ENCODE measurements at places on chromosomes 7 and 10.

DNA sequence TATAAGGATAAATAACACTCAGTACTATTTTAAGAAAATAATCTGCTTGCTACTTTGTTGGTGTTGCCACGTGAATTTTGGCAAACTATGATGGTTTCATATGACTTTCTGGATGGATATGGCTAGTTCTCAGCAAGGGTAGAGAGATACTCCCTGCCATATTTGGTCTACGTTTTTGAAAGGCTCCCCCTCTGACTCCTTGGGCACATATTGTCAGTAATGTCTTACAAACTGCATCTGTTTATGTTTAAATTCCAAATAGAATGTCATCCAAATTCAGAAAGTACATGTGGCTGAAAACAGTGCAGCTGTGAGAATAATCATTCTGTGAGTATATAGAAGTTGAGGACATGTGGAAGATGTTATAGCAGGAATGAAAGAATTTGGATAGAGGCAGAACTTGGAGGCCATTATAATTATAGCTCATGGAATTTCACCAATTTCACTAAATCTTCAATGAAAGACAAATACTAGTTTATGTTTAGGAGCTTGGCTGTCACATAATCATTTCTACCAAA, 107.8 kb downstream of the SRI start:
- DNase-seq, result no peak

GRCh38 chr7:24786941-24787340, 29.7 kb upstream of the GSDME start:
- no peak for DNase-seq

DNA sequence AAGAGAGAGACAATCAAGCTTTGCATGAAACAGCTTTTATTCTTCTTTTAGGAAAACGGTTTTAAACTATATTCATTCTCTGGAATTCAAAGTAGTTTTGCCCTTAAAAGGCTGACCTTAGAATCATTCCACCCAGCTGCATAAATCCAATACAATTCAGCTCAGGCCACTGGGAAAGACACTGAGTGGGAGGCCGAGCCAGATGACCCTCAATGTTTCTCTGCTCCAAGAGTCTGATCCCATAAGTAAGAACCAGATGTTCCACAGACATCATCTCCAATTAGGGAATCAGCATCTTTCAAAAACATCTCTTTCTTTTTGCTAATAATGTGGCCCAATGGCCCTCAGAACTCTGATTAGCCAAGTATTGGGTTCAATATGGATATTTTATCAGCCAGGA, 26.1 kb downstream of the CREB3L2 start:
- DNase-seq, result no peak

GRCh38 chr7:21028599-21028998, 241.9 kb upstream of the SP8 start:
- DNase-seq, result no peak

GRCh38 chr7:72321081-72321480, 91.1 kb downstream of the CALN1 start:
- no peak for DNase-seq

DNA sequence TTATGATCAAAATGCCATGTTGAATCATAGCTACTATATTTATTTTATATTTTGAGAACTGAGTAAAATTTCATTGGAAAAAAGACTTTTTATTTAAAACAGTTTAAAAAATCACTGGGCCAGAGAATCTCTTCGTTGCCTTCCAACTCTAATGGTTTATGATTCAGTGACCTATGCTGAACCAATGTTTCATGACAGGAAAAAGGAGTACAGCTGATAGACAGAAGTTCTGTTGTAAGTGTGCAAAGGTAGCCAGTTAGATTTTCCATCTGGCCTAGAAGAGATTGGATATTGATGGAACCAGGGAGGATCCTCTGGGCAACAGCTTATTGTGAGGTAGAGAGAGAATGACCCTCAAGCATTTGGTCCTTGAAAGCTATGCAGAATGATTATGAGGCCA, 745.8 kb downstream of the SUGCT start:
- no peak for DNase-seq

DNA sequence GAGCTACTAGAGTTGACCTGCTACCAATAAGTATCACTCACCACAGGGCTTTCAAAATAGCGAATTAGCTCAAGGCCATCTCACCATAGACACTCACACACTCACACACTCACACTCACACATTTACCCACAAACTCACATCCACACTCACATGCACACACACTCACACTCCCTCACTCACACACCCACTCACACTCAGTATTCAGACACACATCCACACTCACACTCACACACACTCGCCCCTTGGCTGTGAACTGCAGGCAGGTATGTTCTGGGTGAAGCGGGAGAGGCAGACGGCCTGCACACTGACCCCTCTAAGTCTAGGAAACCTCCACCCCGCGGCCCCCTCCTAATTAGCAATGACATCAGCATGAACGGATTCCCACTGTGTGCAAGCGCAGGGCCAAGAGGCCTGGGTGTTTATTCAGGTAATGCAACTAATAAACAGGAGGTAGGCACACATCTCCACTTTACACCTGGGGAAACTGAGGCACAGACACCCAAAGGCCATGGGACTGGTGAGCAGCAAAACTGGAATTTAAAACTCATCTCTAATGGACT, 94.6 kb downstream of the ADARB2 start:
- DNase-seq, result no peak

GRCh38 chr10:20007426-20007825, 191.2 kb downstream of the PLXDC2 start:
- DNase-seq, result no peak

DNA sequence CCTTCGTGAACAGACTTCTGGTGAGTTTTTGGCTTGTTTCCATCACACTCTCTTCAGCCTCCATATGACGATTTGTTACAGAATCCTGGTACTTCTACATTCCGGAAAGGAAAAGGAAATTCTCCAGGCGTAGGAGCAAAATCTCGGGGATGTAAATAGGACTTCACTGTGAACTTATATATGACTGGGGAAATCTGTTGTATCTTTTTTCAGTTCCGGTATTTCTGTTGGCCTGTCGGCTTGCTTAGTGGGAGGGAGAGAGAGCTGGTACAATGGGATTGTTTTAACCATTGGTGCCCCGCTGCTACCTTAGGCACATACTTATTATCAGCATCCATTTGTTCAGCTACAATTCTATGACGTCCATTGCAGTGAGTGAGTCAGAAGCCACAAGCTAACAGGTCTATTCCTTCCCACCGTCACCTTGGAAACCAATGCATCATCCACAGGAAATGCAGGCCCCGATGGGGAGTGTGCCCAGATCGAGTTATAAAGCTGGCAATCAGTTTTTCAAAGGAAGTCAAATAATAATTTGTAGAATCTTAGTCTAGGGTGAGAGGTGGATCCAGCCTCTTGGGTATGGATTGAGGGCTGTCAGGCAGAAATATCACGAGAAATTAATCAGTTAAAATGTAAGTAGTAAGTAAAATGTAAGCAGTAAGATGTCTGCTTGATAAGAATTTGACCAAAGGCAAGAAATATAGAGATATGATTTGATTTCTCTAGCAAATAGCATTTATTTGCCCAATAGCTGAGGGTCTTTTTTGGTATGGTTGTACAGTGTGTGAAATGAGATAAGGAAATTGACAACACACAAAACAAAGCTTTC, 92.0 kb upstream of the MKLN1 start:
- DNase-seq, result no peak

- no peak for DNase-seq
Observed at GRCh38 chr10:30830315-30831230, 201.0 kb upstream of the LYZL2 start.

DNA sequence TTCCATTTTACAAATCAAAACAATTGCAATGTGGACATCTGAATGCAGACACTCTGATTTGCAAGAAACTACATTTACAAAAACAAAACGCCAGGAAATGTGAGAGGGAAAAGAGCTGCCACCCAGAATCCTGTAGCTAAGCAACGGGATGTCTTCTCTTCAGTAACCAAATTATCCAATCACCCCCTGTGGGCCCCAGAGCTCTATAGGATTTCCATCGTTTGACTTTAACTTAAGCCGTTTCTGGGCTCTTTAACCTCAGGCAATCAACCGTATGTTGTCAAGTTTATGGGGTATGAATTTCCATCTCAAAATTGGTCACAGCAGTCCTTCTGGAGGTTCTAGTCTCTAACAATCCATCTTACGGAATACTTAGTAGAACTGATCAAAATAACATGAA, 240.5 kb downstream of the ETV1 start:
- DNase-seq, result no peak

DNA sequence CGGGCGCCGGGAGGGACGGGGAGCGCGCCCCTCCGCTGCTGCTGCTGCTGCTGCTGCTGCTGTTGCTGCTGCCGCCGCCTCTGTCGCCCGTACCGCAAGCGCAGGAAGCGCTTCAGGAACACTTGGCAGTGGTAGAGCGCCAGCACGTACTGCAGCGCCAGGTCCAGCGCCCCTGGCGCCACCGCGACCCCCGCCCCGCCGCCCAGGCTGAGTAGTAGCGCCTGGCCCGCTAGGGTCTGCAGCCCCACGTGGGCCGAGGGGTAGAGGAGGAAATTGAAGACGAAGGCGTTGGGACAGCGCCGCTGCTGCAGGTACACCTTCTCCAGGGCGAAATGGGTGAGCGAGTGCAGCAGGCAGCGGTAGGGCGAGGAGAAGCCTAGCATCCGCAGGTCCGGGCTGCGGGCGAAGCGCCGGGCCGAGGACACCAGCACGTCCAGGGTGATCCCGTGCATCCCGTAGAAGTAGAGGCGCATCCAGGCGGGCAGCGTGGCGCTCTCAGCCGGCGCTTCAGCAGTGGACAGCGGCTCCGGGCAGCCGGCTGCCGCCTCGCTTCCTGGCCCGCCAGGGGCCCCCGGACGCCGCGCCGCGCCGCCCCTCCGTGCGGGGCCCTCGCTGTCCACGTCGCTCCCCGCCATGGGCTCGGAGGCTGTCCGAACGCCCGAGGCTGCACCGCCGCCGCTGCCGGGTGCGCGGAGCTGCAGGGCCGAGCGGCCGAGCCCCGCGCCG, at the start of gene TMEM229A:
TSS of gene TMEM229A (minus strand) at position 699 of the 726 bp plus-strand sequence. CDS start at position 635, 64 bp downstream.
- DNase-seq, result peak; percentile 33

DNA sequence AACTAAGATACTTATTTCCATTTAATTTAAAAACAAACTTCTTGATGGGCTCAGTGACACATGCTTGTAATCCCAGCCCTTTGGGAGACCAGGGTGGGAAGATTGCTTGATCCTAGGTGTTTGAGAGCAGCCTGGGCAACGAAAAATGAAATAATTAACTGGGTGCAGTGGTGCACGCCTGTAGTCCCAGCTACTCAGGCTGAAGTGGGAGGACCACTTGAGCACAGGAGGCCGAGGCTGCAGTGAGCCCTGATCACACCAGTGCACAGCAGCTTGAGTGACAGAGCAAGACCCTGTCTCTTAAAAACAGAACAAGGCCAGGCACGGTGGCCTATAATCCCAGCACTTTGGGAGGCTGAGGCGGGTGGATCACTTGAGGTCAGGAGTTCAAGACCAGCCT, 37.4 kb downstream of the AVL9 start:
- DNase-seq, result no peak

GRCh38 chr10:5776881-5777197, 36.4 kb downstream of the GDI2 start:
- no peak for DNase-seq

DNA sequence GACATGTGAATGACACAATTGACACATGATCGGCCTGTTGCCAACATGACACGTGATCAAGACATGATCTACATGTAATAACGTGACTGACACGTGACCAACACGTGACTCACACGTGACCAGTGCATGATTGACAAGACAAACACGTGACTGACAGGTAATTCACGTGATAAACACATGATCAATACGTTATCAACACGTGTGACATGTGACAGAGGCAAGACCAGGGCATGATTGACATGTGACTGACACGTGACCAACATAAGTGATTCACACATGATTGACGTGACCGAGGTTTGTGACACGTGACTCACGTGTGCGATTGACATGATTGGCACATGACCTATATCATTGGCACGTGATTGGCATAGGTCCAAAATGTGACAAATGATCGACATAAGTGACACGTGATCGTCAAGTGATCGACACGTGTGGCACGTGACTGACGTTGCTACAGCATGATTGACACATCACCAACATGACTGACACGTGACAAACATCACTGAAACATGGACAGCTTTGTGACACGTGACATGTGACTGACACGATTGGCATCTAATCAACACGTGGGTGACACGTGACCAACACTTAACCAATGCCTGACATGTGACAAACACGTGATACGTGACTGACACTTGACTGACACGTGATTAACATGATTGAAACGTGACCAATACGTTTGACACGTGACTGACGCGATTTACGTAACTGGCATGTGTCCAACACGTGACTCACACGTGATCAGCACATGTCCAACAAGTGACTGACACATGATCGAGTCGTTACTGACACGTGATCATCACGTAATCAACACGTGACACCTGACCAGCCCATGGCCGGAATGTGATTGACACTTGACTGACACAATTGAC, 23.0 kb downstream of the CRPPA start:
- DNase-seq, result no peak

DNA sequence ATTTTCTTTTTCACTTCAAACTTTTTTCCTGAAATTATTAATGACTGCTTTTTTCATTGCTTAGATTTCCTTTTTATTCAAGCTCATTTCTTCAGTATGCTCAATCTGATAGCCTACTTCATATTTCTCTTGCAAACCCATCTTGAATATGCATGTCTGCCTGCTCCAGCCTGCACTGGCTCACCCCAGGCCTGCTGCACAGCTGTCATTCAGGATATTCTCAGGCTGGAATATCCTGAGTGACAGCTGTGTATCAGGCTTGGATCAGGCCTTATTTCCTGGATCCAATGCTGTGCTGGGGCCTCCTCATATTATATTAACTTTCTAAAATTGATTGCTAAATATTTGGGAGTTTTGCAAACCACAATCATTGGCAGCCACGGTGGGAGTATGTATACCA, 120.2 kb upstream of the TNS3 start:
- DNase-seq, result no peak

GRCh38 chr7:70884440-70884764, 247.5 kb upstream of the GALNT17 start:
- peak; percentile 85 for DNase-seq

DNA sequence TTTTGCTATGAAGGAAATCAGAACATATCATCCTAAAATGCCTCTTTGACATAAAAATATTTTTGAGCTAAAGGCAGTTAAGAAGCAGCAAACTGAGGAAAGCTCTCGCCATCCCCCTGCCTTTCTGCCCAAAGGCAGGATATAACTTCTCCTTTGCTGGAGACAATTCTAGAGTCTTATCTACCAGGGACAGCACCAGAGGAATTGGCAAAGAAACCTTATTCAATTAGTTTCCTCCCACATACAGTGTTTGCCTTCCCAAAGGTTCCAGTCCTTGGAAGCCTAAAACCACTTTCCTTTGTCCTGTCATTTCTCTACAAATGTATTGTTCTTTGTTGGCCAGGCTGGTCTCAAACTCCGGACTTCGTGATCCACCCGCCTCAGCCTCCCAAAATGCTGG, 33.7 kb downstream of the MASTL start:
- no peak for DNase-seq

- DNase-seq, result no peak
Observed at GRCh38 chr10:5971315-5971832, 6.0 kb downstream of the IL15RA start.

- DNase-seq, result no peak
Observed at GRCh38 chr7:131521651-131522163, 34.7 kb downstream of the PODXL start.

- DNase-seq, result no peak
Observed at GRCh38 chr10:70932392-70933196, 44.2 kb upstream of the PCBD1 start.
